ENCODE measurements at places on chromosomes 7 and 10. TPM values are rescaled to one million over a fixed set of nuclear protein-coding genes. Genes with fewer than 3 reads are reported as not detected.

The ASB15 gene
- not detected for total RNA-seq

The STK32C gene
- 21.5 TPM for total RNA-seq

The GIMAP2 gene
- total RNA-seq = 4.4 TPM

The METTL27 gene
- total RNA-seq = 0.78 TPM

The GDF2 gene
- not detected for total RNA-seq

The COL13A1 gene
- 1.7 TPM for total RNA-seq

The NYAP1 gene
- 47.9 TPM for total RNA-seq

The ARHGEF5 gene
- total RNA-seq = 1.4 TPM

The CCNJ gene
- 19.0 TPM for total RNA-seq
